Fibroblast of the aortic adventitia (primary cell): ENCODE measurements at places on chromosomes 7 and 10. TPM values are rescaled to one million over a fixed set of nuclear protein-coding genes. Genes with fewer than 3 reads are reported as not detected.
A peak's percentile ranks its signal among the peaks of the same experiment; 100 is the strongest.

GRCh38 chr7:44225566-44226395 lies 25.0 kb downstream of the YKT6 start:
- DNase-seq, result no peak

UBN2 gene
- 8.0 and 11.3 TPM in 2 replicates for total RNA-seq

GRCh38 chr10:3623746-3624145 lies 161.3 kb downstream of the KLF6 start:
- peak; percentile 85 for DNase-seq

GPR85 gene
- total RNA-seq, result 2.4 and 5.0 TPM in 2 replicates

GRCh38 chr7:98222533-98223195 lies 11.4 kb downstream of the BHLHA15 start:
- no peak for DNase-seq

DNA sequence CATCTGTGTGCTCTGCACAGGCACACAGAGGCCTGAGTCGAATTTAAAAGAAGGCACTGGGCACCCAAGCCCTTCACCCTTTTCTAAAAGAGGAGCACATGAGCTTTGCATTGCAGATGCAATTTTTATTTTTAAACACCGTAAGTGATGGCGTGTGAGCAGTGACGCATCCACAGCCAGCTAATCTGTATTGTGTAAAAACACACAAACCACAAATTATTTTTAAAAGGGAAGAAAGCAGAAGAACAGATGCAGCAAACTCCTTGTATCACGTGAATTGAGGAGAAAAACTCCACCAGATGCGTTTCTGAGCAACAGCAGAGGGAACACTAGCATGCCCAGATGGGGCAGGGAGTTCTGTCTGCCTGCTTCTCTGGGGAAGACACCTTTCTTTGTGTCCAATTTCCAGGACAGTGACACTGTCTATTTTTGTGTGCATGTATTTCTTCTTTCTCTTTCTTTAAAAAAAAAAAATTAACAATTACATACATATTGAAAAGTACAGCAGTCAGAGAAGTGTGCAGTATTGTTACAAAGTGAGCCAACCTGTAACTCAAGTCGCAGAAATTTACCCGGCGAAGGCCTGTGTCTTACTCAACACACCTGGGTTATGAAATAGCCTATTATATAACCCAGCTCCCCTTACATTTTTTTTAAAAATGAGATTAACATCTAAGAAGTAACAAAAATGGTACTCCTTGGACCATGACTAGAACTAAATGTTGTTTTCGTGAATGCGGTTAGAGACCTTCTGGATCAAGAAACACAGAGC lies 39.2 kb downstream of the EEPD1 start:
- DNase-seq, result peak; percentile 44

- DNase-seq, result no peak
Observed at GRCh38 chr7:82600531-82600930, 157.0 kb upstream of the CACNA2D1 start.

DNA sequence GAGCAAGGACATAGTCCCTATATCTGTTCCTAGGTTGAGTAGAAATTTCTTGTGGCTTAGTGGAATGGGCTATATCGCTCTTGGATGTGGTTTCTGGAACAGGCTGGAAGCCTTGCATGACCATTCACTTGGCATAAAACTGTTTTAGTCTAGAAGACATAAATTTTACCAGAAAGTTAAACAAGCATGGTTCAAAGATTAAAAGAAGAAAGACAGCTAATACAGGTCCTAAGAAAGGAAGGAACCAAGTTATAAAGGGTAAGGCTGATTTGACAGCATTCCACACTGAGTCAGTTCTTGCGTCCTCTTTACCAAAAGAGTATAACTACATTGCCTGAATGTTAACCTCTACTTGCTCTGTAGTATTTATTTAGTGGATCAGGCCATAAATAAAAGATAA lies 724.2 kb downstream of the SORCS1 start:
- peak; percentile 36 for DNase-seq

CLIP2 gene
- total RNA-seq, result 31.9 and 89.9 TPM in 2 replicates

DNA sequence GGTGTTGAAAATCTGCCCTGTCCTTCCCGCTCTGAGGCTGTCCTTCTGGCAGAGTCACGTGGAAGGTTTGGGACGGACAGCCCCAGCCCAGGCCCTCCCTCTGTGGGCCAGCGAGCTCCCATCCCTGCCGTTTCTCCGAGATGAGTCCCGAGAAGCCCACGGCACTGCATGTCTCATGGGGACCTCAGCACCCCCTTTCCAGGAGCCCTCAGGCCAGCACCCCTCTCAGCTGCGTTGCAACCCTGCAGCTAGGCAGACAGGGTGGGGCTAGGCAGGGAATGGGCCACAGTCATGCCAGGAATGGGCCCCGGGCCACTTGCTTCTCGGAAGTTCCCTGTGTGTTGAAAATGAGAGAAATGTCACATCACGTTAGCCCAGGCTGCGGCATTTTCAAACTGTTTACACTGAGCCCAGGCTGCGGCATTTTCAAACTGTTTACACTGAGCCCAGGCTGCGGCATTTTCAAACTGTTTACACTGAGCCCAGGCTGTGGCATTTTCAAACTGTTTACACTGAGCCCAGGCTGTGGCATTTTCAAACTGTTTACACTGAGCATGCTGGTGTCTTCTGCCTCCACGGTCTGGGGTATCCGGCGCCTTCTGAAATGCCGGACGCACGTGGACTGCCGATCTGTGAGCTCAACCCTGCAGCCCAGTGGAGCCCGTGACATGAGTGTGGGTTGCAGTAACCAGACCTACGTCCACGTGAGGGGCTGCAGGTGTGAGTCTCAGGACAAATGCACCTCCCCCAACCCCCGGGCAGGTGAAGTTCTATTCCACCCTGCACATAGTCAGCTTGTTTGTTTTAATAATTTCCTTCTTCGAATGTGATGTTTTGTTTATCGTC lies 42.6 kb downstream of the FAM20C start:
- DNase-seq, result peak; percentile 49

DNA sequence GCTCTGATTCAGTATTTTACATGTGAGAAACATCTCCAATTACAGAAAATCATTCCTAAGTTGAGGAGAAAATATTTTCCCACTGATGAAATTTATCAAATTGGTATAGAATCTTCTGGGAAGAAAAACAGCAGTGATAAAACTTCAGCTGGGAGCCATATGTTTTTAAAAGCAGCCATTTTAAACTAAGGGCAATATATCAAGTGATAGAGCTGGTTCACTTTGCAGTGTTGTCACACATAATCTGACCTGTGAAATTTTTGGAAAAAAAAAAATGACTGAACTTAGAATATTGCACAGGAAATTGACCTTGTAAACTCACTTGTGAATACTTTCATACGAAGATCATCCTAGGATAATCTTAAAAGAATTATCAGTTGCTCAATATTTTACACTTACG lies 10.5 kb upstream of the EZH2 start:
- no peak for DNase-seq

GRCh38 chr7:116423499-116423898 lies 76.0 kb upstream of the CAV2 start:
- DNase-seq, result no peak
